NAMALWA (cell line): ENCODE measurements at places on chromosomes 16 and 17.

- DNase-seq, result no peak
Observed at GRCh38 chr16:88856122-88856827, 472 bp downstream of the GALNS start.

DNA sequence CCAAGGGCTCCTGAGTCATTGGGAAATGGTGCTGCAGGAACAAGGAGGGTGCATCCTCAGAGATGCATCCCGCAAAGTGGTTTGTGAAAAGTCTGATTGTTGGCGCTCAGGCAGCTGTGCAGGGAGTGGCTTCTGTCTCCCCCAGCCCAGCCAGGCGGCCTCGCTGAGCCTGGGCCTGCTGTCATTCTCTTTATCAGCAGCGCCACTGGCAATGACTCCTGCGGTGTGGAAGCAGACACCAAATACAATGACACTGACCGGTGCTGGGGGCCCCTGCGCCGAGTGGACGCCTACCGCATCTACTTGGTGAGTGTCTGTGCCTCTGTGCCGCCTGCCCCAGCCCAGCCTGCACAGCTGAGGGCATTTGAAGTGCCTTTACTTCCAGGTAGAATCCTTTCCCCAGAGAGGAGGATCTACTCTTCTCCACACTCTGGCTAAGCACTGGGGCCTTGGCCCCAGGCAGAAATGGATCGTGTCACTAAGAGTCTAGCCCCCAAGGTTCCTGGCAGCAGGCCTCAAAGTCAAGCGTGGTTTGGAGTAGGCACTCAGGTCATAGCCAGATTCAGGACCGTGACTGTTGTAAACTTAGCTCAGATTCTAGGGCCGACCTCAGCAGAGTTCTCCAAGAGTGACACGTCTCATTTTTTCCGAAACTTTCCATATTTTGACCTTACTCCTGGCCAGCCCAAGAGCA lies 19.3 kb upstream of the NAT9 start:
- no peak for DNase-seq

DNA sequence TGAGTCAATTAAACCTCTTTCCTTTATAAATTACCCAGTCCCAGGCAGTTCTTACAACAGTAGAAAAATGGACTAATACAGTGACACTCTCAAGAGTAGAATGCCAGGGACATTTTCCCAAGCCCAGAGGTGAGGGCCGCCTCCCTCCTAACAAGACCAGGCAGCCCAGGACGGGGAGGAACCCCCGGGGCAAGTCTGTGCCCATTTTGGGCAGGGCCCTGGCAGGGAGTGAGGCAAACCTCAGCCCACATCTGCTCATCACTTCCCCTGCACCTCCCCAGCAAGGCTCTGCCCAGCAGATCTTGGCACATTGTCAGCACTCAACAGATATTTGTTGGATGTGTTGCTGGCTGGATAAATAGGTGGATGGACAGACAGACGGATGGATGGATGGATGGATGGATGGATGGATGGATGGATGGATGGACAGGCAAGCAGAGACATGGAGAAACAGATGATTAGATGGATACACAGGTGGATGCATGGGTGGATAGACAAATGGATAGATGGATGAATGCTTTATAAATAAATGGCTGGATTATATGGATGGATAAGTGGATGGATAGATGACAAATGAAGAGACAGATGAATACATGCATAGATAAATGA lies 271.3 kb downstream of the PARN start:
- DNase-seq, result no peak

DNA sequence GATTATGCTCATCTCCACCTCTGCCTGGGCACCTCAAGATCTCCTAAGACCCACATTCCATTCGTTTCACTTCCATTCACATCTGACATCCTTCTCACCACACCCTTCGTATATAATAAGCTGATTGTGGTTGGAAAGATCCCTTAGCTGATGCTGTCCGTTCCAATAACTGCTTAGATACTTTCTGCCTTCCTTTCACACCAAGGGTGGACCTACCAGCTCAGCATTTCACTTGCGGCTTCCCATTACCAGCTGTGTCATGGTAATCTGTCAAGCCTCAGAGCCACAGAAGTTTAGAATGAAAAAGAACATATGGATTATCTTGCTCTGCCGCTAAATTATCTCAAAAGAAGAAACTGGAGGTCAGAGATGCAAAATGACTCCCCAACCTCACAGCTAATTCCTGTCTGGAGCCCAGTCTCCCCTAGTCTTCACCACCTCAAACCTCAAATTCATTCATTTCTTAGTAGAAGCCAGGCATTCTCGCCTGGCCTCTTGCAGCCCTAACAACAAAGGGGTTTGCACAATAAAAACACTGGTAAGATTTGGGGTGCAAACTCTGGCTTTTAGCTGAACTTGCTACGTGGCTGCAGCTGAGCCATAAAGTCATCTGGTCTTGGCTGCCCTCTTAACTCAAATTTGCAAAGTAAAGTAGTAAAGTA lies 182.8 kb upstream of the HS3ST3A1 start:
- no peak for DNase-seq

DNA sequence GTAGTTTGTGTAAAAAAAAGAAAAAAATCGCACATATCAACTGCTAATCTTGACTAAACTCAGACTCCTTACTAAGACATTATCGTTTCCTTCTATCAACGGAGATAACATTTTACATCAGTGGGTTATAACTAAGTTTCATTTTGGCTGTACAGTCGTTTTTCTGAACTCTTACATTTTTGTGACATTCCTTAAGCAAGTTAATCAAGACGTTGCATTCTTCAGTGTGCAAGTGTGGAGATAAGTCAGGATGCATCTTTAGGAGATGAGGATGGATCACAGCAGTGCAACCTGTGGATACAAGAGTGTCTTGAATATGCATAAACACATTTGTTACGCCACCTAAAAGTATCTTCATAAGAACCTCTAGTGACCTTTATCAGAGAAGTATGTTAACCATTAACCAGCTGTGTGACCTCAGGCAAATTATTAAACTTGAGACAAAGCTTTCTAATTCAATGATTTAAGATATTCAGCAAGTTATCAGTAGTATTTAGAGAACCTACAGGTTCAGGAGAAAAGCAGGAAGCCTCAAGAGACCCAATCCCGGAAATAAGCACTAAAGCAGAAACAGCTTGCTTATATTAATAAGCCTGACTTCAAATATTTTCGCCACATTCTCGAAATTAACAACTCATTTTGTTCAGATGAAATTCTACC lies 9.4 kb downstream of the CMC2 start:
- DNase-seq, result peak; percentile 43

GRCh38 chr16:35574454-35575431 lies 2115.3 kb downstream of the TP53TG3F start:
- DNase-seq, result no peak

GRCh38 chr16:64532691-64533090 lies 589.2 kb downstream of the CDH11 start:
- DNase-seq, result no peak

- DNase-seq, result no peak
Observed at GRCh38 chr16:21565861-21566669, 33.3 kb upstream of the METTL9 start.

- no peak for DNase-seq
Observed at GRCh38 chr16:56477096-56477878, 25.9 kb downstream of the OGFOD1 start.

DNA sequence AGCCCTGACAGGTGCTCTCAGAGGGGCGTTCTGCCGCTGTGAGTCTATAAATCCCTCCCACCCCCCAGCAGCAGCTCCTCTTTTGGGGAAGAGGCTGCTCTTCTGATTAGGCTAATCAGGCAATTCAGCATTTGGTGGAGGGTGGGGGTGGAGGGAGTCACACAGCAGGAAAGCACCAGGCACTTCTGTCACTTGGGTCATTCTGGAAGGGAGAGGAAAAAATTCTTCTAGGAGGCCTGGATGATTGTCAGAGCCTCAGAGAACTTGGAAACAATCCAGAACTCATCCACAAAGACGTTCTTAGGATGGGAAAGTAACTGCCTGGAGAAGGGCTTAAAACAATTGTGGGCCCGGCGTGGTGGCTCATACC lies 7.3 kb upstream of the SSTR2 start:
- DNase-seq, result no peak

DNA sequence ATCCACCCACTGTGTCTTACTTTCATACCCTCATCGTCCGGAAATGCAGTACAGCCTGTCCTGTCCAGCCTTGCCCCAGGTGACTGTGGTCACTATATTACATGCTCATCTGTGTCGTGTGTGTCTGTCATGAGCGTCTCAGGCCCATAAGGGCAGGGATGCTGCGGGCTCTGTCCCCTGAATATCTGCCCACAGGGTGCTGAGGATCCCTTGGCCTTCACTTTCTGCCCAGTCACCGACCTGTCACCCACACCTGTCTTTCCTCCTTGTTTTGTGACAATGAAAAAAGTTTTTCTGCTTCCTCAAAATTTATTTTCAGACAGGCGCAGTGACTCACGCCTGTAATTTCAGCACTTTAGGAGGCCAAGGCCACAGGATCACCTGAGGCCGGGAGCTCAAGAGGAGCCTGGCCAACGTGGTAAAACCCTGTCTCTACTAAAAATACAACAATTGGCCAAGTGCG lies 1.4 kb upstream of the CTRB1 start:
- DNase-seq, result no peak

DNA sequence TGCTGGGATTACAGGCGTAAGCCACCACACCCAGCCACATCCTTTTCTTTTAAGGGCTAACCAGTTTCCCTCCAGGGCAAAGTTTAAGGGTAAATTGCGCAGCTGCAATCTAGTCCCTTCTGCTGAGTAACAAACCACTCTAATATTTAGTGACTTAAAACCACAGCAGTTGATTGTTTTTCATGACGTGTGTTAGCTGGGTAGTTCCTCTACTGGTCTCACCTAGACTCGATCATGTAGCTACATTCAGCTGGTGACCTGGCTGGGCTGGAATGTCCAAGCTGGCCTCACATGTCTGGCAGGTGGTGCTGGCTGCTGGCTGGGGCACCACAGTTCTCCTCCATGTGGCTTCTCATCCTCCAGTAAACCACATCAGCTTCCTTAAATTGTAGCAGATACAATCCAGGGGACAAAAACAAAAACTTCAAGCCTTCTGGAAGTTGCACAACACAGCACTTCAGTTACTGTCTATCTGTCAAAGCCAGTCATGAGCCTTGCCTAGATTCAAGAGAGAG lies 75.5 kb downstream of the GPRC5B start:
- DNase-seq, result no peak

GRCh38 chr16:66547101-66547989 lies 2.6 kb downstream of the TK2 start:
- DNase-seq, result no peak

GRCh38 chr16:80372341-80372740 lies 168.5 kb upstream of the DYNLRB2 start:
- DNase-seq, result no peak

DNA sequence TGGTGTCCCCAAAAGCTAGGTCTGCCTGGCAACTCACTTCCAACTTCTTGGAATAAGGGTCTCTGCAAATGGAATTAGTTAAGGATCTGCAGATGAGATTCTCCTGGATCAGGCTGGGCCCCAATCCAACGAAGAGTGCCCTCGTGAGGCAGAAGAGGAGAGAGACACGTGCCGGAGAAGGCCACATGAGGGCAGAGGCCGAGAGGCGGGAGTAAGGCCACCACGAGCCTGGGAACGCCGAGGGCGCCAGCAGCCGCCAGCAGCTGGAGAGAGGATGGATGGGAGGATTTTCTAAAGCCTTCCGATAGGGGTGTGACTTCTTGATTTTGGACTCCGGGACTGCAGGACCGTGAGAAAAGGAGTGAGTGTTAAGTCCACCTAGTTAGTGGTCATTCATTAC lies 76.3 kb downstream of the JPH3 start:
- no peak for DNase-seq

DNA sequence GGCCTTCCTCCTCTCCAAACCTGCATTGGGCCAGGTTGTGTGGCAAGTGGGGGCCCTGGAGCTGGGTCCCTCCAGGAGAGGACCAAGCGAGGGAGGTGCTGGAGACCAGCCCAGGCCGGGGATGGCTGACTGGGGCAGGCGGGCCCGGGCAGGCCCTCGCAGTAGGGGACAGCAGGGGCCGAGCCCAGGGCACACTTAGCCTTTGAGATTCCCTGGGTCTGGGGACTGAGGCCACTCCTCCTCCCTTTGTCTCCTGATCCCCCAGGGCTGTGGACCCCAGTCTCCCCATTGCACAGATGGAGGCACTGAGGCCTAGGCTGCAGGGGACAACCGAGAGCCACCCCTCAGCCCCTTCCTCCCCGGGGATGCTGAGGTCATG lies 5.2 kb downstream of the FOXJ1 start:
- DNase-seq, result no peak

GRCh38 chr16:86630471-86630870 lies 52.1 kb downstream of the FOXL1 start:
- DNase-seq, result no peak
